ENCODE measurements at places on chromosomes 11 and 22.

GRCh38 chr11:85828640-85828978 is 17.7 kb upstream of the SYTL2 start:
- no peak for DNase-seq

DNA sequence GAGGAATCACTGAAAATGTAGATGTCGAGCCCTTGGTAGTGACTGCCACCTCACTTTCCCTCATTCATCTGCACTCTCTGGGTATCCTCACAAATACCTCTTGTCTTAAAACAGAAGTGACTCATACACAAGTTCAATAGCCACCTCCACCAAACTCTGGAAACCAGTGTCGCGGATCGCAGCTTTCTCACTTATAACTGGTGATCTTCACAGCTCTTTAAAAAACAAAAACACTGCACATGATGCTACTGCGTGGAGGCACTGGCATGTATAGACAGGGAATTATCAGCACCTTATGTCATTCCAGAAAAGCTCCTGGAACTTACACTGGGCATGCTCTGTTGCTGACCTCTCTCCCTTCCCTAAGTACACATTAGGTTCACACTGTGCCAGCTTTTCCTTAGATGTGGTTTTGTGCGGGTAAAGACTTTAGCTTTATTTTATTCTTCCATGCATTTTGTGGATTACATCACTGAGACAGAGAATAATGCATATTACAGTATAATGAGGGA is 425.5 kb upstream of the CADM1 start:
- no peak for DNase-seq

- DNase-seq = no peak
These were observed 5.4 kb downstream of the PCF11 start for GRCh38 chr11:83162377-83162776.

GRCh38 chr11:94794287-94795168 is 26.4 kb downstream of the AMOTL1 start:
- DNase-seq = no peak

DNA sequence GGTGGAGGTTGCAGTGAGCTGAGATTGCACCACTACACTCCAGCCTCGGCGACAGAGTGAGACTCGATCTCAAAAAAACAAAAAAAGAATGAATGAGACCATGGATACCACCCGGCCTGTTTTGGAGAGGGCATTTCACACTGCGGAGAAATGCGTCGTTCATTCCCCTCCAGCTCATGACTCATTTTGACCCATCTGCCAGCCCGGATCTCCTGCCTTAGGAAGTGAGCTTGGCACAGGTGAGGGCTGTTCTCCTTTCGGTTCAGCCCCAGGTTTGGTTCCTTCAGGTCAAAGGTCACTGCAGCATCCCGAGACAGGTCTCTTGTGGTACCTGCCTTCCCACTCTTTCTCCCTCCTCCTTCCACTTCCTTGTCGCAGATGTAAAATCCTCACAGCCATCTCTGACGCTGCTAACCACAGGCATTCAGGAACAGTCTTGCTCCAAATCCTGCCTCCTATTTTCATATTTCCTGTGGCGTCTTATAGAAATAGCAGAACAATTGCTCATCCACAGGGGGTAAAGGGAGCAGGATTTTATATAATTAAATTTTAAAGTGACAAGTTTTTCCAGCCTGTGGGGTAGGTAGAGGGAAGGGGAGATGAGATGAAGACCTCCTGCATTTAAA is 517.9 kb downstream of the NTM start:
- no peak for DNase-seq

GRCh38 chr11:67432655-67433349 is 4.5 kb downstream of the RPS6KB2 start:
- DNase-seq = no peak

- DNase-seq = no peak
These were observed 19.7 kb downstream of the OR51E2 start for GRCh38 chr11:4677948-4678347.

DNA sequence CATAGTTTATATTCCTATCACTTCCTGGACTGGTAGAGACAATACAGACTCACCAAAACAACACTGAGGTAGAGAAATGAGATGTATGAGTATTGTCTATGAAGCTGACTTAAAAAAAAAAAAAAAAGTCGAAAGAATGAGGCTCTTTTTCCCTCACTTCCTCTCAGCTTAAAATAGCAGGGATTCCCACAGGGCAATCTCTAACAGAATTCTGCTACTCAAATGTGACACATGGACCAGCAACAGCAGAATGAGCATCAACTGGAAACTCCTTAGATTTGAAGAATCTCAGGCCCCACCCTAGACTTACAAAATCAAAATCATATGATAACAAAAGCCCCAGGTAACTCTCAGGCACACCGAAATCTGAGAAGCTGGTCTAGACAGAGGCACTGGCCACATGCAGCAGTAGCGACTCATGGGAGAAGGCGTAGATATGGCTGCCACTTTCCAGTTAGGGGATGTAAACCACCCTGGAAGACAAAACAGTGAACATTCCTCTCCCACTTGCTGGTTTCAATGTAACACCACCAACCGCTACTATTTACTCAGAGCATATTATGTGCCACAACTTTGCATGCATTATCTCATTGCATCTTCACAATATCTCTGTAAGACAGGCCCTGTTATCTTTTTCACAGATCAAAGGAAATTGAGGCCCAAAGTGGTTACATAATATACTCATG is 128.0 kb downstream of the RBFOX2 start:
- no peak for DNase-seq

DNA sequence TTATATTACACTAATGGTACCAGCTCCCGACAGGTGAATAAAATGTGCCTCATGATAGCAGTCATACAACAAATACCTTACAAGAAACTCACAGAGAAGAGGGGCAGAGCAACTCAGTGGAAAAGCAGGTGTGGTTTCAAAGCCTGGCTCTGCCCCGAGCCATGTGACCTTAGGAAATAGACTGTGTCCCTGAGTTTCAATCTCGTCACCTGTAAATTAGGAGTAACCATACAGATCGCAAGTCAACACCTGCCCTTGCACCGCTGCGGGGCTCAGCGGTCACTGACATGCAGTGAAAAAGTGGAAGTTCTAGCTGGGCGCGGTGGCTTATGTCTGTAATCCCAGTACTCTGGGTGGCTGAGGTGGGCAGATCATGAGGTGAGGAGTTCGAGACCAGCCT is 11.9 kb upstream of the MRTFA start:
- no peak for DNase-seq

GRCh38 chr11:18731949-18732821 is 6.2 kb upstream of the IGSF22 start:
- DNase-seq = peak; percentile 51

DNA sequence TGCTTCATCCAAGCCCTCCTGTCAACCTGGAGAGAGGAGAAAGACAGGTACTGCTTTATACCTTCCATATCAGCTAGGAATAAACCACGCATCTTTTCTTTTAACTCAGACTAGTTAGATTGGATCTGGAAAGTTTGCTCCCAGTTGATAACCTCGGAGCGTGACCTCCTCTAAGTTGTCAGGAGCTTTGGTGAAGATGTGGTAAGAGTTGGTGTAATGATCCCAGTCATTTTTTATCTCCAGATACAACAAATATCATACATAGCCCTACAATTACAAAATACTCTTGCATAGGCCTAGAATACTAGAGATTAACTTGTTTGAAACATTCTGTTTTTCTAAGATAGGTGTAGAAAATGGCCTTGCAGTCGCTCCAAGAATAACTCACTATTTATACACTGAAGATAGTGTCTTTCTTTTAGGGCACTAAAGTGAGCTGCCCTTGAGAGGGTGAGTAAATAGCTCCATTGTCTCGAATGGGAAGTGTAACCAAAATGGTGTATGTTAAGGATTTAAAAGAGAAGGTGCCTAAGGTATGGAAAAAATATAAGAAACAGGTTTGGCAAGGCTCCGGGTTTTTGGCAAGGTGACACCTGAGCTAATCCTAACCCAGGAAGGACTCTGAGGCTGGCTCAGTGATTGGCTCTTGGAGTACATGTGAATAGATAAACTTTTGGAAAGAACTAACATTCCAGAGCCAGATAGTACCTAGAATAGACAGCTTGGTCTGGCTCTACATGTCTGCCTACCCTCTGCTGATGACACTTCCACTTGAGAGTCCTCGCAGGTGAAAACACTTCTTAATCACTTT is 59.4 kb downstream of the GLYATL1 start:
- DNase-seq = no peak

Measured in NCI-H345 (cell line).